NCI-H774 (cell line): ENCODE measurements at places on chromosomes 4 and X.

DNA sequence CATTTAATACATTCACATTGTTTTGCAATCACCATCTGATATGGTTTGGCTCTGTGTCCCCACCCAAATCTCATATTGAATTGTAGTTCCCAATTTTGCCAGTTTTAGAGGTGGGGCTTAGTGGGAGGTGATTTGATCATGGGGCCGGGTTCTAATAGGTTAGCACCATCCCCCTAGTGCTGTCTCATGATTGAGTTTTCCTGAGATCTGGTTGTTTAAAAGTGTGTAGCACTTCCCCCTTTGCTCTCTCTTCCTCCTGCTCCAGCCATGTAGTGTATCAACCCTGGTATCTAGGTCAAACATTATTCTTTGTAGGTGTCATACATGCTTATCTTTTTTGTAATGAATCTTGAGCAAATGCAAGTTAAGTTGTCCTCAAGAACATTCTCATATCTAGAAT lies 83.3 kb upstream of the KIT start:
- no peak for DNase-seq

GRCh38 chrX:18173494-18174180 lies 47.0 kb downstream of the BEND2 start:
- peak; percentile 12 for DNase-seq

GRCh38 chrX:15761564-15762191 lies 23.6 kb downstream of the CA5B start:
- no peak for DNase-seq

GRCh38 chr4:30945586-30945985 lies 225.4 kb downstream of the PCDH7 start:
- DNase-seq: no peak

GRCh38 chr4:2940267-2941137 lies 22.7 kb downstream of the NOP14 start:
- no peak for DNase-seq

GRCh38 chr4:101418055-101418454 lies 70.7 kb upstream of the PPP3CA start:
- DNase-seq: no peak

GRCh38 chr4:99413140-99413539 lies 22.0 kb downstream of the ADH7 start:
- no peak for DNase-seq

DNA sequence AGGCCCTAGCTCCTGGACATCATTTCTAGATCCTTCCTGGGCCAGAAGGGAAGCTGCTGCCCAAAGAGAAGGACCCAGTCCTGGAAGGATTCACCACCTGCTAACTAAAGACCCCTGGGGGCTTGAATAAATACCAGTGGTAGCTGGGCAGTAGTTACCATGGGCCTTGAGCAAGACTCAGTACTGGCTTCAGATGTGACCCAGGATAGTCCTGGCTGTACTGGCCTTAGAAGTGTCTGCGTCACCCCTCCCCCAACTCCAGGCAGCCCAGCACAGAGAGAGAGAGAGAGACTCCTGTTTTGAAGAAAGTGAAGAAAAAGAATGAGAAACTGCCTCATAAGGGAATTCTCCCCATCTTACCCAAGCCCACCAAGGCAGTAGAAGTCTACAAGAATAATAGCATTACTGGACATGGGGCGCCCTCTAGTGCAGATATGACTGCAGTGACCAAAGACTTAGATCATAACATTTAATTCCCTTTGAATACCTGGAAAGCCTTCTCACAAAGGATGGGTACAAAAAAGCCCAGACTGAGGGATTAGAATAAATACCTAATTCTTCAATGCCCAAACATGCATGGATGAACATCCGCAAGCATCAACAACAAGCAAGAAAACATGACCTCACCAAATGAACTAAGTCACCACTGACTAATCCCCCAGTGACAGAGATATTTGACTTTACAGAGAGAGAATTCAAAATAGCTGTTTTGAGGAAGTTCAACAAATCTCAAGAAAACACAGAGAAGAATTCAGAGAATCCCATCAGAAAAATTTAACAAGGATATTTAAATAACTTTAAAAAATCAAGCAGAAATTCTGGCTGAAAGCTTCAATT lies 171.8 kb downstream of the HNRNPD start:
- no peak for DNase-seq

- DNase-seq: peak; percentile 6
Measured at GRCh38 chrX:119880552-119881437, 9.2 kb downstream of the NDUFA1 start.

DNA sequence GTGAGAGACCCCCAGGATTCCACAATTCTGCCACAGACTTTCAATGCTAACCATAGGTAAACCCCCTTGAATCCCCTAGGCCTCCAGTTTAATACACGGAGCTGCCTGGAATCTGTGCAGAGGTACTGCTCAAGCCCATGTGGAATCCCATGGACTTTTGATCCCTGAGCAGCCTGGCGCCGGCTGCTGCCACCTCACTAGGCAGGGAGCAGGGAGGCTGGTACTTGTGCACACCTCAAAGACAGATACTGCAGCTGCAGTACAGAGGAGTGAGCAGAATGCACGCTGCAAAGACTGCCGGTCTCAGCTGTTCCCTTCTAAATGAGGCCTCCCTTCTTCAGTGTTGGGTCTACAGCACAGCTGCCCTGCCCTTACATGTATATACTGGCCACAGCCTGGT lies 79.4 kb downstream of the RPS6KA6 start:
- DNase-seq: no peak

- no peak for DNase-seq
Measured at GRCh38 chrX:124346117-124346876, at the start of gene SH2D1A. Gene SH2D1A (plus strand): TSS chrX:124346563. CDS start chrX:124346643, 80 bp downstream.

DNA sequence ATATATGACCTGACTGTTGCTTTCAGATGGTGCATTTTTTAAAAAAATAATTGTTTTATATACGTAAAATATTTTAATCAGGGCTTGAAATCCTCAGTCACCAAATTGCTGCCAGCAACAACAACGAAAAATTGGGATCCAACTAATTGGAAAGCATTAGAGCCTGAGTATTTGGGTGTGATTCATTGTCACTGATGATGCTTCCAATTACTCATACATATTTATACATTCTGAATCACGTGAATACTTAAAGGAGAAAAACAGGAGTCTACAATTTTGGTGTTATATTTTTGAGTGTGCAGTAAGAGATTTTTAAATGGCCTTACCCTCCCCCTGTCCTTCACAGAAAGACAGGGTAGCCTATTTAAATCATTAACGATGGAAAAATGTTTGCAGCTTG lies 765.6 kb upstream of the TENM3 start:
- no peak for DNase-seq

GRCh38 chrX:38220024-38220414 lies 652 bp downstream of the SRPX start:
- DNase-seq: no peak

- DNase-seq: no peak
Measured at GRCh38 chrX:138791551-138791950, 80.0 kb upstream of the FGF13 start.

GRCh38 chr4:73725985-73726384 lies 14.4 kb upstream of the CXCL8 start:
- DNase-seq: no peak

DNA sequence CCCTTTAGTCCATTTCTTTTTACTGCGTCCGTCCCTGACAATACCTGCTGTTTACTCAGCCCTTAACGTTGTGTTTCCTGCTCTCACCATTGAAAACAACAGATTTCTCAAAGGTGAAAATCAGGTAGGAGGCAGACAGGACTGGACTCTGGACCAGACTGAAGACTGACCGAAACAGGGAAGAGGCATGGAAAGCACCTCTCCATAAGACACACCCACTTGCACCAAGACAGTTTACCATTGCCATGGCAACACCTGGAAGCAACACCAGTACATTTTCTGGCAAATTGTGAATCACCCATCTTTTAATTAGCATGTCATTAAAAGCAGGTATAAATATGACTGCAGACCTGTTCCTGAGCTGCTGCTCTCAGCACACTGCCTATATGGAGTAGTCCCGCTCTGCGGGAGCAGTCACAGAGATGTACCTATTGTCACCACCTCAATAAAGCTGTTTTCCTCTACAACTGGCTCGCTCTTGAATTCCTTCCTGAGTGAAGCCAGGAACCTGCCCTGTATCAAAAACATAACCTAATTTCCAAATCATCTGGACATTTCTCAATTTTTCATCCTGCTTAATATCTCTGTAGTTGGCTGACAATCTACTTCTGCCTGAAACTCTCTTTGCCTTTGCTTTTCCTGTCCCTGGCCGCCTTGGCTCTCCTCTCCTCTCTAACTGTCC lies 117.0 kb downstream of the RNF150 start:
- DNase-seq: no peak

DNA sequence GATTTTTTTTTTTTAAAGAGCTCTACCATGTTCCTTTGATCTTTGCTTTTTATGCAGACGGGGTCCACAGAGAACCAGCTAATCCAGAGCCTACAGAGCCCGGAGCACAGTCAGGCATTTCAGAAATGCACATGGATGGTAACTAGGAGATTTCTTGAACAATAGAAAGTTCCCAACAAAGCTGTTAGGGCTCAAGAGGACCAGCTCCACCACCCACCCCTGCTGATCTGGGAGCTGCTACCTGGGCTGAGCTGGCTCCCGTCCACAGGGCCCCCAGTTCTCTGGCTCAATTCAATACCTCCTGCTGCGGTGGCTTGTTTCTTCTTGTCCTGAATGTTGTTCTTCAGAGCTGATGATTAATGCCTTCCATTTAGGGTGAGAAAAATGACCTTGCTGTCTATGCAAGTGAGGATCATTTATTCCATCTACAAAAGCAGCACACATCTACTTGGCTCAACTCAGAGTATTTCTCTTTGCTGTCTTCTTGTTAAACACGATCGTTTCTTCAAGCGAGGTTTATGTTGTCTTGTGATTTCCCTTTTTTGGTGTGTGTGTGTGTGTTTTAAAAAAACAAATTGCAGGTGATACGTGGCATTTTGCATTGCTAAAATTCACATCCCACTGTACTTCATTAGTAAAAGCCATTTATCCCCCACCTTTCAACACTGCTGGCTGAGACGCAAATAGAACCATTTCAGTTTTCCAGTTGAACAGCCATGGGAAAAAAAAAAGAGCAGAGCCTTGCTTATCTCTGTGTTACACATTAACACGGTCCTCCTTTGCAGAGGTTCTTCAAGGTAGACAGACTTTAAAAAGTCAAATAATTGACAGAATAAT lies 31.3 kb downstream of the IGFBP7 start:
- DNase-seq: no peak

GRCh38 chr4:145293658-145294057 lies 113.3 kb upstream of the OTUD4 start:
- DNase-seq: no peak

- DNase-seq: no peak
Measured at GRCh38 chr4:27886120-27886519, 1025.5 kb downstream of the STIM2 start.

GRCh38 chr4:147175460-147176025 lies 229.9 kb upstream of the TTC29 start:
- no peak for DNase-seq

GRCh38 chr4:102305666-102306065 lies 39.6 kb downstream of the SLC39A8 start:
- DNase-seq: no peak

- no peak for DNase-seq
Measured at GRCh38 chrX:12263211-12263610, 124.9 kb downstream of the FRMPD4 start.

DNA sequence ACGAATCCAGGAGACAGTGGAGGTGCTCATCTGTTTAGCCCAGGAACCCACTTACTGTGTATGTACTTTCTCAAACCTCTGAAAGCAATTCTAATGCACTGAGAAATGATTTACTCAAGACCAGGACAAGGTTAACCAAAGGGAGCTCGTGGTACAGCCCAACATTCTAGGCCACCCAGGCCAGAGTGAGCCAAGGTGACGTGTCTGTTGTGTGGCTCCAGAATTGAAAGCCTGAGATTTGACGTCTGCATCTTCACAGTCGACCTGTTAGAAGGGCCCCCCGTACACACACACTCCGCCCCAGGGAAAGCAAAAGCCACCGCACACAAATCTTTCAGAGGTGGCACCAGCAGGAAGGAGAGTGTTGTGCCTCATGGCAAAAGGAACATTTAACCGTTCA lies 2.3 kb downstream of the MAP3K15 start:
- DNase-seq: no peak

DNA sequence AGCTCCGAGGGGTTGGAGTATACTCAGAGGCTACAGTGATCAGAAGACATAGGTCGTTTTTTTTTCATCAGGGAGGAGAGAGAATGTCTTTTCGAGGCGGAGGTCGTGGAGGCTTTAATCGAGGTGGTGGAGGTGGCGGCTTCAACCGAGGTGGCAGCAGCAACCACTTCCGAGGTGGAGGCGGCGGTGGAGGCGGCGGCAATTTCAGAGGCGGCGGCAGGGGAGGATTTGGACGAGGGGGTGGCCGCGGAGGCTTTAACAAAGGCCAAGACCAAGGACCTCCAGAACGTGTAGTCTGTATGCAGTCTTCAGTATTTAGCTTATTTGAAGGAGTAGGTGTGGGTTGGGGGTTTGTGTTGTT lies 500 bp downstream of the GAR1 start:
- no peak for DNase-seq

DNA sequence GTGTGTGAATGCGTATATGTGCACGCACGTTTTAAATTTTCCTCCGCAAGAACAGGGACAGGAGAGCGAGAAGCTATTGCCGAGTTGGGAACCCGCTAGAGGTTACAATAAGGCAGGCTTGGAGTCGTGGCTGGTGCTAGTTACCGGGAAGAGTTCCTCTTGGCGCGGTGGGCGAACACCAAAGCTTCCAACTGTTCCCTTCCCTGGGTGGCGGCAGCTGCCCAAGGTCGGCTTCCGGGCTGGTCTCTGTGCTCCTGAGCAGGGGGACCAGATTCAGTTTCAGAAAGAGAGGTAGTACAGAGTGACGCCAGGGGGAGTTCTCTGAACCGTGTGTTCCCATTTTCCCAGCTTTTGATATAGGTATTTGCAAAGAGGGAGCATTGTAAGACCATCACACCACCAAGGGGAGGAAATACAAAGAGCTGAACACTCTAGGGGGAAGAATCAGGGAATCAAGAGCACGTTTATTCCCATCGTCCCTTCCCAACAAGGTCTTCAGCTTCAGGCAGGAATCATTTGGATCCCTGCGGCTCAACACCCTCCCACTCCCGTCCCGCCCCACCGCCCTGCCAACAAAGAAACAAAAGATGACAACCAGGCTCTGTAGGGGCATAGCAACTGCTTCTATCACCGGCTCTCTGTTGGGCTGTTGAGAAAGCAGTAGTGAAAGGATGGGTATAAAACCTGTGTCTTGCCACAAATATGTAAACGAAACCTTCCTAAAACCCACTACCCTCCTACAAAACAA lies 113.6 kb upstream of the TEX13C start:
- peak; percentile 69 for DNase-seq

GRCh38 chr4:114017120-114017917 lies 37.9 kb upstream of the ARSJ start:
- DNase-seq: no peak
